ENCODE measurements at places on chromosomes 6 and 20.

DNA sequence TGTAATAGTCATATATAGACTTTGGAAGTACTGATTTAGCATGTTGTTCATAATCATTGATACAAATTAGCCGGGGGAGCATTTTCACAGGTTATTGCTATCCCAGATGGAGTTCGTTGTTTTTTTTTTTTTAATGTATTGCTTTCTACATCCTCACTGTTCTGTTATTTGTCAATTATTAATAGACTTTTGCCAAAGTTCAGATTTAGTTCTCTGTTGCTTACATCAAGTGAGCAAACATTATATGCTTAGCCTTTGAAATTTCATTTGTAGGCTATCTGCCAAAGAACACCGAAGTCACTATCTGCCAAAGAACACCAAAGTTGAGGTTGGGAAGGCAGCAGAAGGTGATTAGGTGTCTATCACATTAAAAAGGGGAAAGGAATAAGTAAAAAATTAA lies at the start of gene HAO1:
Gene HAO1, minus strand, starts transcription at position 118 of the 400 bp plus-strand sequence. Its CDS starts 36 bp downstream, at position 82.
- DNase-seq = no peak

GRCh38 chr6:36113703-36114102 lies 16.6 kb upstream of the MAPK13 start:
- no peak for DNase-seq

GRCh38 chr20:24337069-24337468 lies 132.4 kb upstream of the SYNDIG1 start:
- DNase-seq = no peak

GRCh38 chr6:154592199-154592860 lies 81.8 kb upstream of the CNKSR3 start:
- DNase-seq = no peak

- DNase-seq = no peak
These were observed 73.5 kb upstream of the ARID1B start for GRCh38 chr6:156703719-156704118.

GRCh38 chr6:93418033-93418407 lies 1.3 kb downstream of the EPHA7 start:
- peak; percentile 35 for DNase-seq
